Stimulated activated CD8-positive, alpha-beta memory T cell treated with anti-CD3 and anti-CD28 coated beads, Interleukin-4, amount 100 ng/mL, for 24 hours (primary cell): ENCODE measurements at places on chromosomes 11 and 22.

GRCh38 chr22:39152024-39152510 is 413 bp downstream of the CBX7 start:
- DNase-seq, result no peak

DNA sequence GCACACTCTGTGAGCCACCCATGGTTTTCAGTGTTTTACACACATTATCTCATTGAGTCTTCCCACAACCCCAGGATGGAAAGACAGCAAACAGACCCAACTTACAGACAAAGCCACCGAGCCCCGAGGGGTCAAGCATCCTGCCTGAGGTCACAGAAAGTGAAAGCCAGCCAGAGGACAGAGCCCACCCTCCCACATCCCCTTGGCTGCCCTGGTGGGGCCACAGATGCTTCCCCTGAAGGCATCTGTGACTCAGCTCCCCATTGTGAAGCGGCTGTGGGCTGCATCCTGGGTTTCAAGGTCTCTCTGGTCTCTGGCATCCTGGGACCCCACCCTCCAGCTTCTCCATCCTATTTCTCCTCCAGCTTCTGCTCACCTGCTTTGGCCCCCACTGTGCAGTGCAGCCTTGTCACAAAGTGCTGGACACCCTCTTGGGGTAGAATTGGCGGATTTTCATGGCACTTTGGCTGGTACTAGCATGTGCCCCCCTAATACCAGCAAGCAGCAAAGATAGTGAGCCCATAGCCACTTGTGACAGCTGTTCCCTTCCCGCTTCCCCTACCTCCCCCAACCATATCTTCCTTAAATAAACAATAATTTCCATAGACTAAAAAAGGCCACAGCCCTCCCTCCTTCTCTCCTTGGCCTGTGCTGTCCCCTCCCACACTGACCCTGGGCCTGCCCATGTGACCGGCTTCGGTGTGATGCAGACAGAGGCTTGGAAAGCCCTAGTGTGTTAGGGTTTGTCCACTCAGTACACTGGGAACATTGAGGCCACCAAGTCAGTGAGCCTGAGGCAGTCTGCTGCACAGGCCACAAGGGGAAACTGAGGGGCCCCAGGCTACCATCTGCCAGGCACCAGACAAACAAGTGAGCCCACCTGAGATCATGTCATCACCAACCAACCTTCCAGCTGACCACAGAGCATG is 53.9 kb upstream of the SHISAL1 start:
- DNase-seq, result no peak

GRCh38 chr11:111044751-111045406 is 200.6 kb upstream of the POU2AF2 start:
- no peak for DNase-seq

GRCh38 chr11:79147011-79147410 is 293.8 kb downstream of the TENM4 start:
- DNase-seq, result no peak

DNA sequence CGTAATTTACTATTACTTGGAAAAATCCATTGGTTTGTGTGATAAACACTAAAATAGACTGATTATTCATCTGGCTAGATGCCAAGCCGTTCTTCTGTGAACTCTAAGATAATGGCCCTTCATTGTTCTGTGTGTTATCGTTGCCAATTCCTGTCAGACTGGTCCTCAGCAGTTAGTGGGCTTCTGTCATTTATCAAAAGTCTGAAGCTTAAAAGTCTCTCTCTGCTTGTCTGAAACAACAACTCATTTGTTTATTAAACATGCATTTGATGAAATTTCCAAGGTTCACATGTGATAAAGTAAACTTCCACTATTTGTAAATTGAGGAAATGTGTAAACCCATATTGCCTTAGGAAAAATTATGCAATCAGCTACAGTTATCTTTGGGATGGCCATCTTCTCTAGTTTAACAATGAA is 21.1 kb upstream of the RDX start:
- no peak for DNase-seq

- no peak for DNase-seq
Measured at GRCh38 chr11:121376130-121376529, 76.0 kb upstream of the SORL1 start.

DNA sequence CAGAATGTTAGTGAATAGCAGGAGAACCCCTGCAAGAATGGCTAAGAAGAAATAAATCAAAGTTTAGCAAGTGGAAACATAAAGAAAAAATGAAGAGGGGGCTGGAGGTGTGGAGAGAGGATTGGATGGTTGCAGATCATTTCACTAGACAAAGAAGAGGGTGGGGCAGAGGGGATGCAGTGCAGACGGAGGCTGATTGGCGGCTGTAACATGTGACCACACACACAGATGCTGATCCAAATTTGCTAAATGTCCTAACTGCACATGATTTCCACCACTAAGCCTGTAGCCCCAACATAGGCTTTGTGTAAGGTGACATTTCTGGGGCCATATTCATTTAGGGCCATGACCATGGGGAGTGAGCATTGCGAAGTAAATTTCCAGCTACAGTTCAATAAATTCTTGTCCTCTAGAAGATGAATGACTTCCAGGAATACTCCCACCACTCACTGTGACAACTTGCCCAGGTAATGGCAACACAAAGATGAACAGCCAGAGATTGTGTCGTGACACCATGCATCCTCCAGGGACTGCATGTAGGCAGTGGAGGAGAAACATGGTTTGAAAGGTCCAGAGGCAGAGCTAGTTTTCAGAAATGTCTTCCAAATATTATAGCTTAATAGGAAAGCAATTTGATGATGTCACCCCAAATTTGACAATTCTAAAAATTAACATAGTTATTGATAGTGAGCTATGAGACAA is 6.8 kb downstream of the KRTAP5-11 start:
- DNase-seq, result no peak

DNA sequence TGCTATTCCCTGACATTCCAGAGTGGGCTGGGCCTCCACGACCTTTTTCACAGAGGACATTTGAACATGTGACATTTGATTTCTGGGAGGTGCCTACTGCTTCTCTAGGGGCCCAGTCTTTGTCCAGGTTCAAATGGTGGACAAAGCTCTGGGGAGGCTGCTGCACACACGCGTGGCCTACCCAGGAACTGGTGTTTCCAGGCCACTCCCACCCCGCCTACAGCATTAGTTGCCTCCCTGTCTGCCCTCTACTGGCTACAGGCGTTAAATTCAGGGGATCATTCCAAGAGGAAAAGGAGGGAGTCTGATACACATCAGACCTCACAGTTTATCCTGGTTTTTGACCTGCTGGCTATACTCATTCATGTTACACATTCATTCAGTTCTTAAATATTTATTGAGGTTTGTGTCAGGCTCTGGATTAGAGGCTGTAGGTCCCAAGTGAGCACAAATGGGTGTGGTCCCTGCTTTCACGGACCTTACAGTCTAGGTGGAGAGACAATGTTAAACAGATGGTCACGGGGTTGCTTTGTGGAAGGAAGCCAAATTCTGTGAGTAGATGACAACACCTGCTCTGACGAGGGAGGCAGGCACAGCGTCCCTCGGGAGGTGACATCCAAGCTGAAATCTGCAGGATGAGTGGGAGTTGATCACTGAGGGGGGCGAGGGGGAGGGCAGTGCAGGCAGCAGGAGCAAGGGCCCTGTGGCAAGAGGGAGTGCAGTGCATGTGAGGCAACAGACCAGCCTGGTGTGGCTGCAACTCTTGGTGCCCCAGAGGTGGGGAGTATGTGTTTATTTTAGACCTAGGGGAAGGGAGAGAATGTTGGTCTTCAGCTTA is 11.8 kb downstream of the TUB start:
- peak; percentile 23 for DNase-seq

GRCh38 chr22:27239520-27239919 is 562.0 kb downstream of the MN1 start:
- DNase-seq, result no peak

DNA sequence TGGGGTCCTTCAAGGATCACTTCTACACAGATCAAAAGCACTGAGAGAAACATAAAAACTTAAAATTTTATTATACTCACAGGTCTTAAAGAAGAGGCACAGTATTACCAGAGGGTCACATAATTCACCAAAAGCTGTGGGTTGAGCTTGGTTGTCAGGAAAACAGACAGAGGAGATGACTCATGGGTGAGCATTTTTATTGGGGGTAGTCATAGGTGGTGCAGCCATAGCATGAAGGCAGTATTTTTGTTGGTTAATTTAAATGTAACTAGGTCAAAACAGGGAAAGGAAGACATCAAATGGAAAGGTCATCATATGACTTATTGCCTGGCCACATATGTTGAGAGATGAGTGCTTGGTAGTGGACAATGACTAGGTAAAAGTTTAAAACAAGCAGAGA is 24.2 kb downstream of the OR5B17 start:
- no peak for DNase-seq

- DNase-seq, result no peak
Measured at GRCh38 chr22:45502215-45503049, at the start of gene FBLN1. TSS of gene FBLN1 (plus strand) at chr22:45502883. CDS start at chr22:45502986, 103 bp downstream.

DNA sequence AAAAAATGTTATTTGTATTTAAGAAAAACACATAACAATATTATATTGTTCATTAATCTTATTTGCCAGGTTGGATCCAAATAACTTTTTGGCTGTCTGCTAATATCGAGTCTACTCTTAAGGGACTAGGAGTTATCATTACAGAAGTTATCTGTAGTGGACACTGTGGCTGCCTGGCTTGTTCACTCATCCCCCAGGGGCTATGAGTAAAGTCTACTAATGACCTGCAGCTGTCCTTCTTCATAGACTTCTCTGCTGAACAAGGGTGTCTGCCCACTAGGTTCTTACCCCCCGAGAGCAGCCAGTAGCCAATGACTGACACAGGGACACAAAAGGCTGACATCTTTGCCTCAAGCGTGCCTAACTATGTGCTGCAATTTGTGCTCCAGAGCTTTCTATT is 69.7 kb downstream of the APIP start:
- no peak for DNase-seq

DNA sequence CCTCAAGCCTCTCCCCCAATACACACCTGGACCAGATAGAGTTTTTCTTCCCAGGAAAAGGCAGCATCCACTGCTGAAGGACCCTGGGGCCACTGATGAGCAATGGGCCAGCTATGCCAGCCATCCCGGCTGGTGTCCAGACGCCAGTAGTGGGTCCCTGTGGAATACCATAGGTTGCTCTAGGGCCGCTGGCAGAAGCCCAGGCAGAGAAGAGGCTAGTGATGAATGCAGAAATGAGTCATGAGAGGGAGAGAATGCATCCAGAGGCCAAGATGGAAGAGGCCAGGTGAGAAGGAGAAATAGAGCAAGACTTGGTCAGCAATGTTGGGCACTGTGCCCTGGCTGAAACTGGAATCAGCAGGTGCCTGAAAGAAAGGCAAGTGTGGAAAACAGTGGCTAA is 8.9 kb downstream of the HPX start:
- no peak for DNase-seq

DNA sequence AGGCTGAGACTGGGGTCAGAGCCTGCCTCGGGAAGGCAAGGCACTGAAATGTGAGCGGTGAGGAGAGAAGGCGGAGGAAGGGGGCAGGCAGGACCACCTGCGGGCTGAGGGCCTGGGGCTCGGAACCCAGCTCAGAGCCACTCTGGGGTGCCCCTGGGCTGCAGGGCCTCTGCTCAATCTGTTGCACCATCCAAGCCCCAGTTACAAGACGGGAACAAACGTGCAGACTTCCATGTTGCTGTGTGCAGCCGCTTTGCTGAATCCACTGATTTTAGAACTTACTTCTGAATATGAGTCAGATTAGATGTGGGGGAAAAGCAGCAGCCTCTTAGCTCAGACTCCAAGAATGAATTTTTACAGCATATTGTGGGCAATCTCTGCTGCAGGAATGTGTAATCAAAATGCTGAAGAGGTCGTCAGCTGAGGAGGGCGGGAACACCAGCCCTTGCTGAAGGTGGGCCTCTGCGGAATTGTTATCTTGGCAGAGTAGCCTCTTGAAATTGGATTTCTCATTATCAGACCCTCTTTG is 21.6 kb downstream of the PARVG start:
- no peak for DNase-seq

DNA sequence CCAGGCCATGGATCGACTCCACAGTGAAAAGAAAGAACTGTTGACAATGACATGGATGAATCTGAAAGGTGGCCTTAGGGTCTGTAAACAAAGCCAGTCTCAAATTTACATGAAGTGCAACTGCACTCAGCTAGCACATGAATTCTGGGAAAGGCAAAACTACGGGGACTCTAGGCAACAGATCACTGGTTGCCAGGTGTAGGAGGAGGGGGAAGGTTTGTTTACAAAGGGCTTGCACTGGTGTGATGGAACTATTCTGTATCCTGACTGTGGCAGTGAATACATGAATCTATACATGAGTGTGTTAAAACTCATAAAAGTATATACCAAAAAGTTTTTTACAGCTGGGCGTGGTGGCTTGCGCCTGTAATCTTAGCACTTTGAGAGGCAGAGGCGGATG is 27.3 kb downstream of the ALX4 start:
- no peak for DNase-seq

- DNase-seq, result no peak
Measured at GRCh38 chr22:25113316-25113721, 86.3 kb upstream of the CRYBB3 start.
